ENCODE measurements at places on chromosomes 12 and 14.

- no peak for DNase-seq
Measured at GRCh38 chr14:94952097-94952496, 182.2 kb upstream of the GSC start.

GRCh38 chr12:51527966-51528365, 63.1 kb upstream of the SCN8A start:
- DNase-seq, result no peak

DNA sequence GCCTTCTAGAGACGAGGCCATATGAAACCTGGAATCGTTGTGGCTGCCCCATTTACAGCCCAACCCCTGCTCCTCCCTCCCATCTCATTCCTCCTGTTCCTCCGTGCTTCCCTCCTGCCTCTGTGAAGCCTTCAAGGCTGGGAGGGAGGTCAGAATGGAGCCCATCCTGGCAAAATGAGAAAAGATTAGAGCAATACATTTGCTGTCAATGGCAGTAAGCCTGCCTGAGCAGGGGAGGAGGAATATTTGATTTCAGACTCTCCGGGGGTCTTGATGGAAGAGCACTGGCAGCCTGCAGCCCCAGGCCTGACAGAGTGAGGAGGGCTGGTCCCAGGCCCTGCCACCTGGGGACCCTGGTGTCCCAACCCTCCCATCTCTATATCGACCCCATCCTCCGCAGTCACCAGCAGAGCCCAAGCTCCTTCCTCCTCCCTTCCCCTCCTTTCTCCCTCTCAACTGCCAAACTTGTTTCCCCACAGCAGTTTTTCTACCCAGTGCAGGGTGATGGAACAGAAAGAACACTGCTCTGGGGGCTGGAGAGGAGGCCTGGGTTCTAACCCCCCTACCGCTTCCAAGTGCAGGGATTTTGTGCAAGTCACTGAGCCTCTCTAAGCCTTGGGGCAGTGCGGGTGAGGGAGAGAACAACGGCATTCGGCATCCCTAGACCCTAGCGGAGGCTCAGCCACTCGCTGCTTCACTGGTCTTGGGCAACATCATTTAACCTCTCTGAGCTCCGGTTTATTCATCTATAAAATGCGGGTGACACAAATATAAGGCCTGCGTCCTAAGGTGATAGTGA, 16.0 kb upstream of the RACGAP1 start:
- DNase-seq, result no peak

- no peak for DNase-seq
Measured at GRCh38 chr12:27523305-27523641, 733 bp upstream of the PPFIBP1 start.

DNA sequence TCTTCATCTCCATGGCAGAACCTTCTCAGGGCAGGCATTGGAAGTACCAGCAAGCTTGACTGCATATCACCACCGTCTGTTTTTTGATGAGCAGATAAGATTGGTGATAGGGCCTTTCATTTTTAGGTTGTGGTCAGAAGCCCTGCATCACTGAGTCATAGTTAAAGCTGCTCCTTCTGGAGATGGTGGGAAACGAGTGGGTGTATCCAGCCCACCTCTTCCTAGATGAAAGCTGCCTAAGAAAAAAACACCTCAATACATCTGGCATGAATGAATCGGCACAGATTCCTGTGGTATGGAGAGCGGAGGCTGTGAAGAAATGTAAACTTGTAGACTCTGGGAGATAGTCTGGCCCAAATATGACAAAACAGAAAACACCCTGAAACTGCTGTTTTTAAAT, 248.7 kb upstream of the EGLN3 start:
- DNase-seq, result no peak

DNA sequence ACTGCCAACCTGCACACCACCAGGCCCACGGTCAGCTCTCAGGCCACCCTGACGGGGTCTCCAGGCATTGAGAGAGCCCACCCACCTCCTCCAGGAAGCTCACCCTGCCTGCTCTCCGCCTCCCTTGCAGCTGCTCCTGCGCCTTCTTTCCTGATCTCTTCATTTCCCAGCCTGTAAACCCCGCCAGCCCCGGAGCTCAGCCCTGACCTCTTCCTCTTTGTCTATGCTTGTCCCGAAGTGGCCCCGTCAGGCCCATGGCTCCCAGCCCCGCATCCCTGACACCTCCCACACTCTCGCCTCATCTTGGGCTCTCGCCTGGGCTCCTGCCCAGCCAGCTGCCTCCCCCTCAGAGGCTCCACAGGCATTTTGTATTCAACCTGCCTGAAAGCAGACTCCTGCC, 139.3 kb downstream of the CALM1 start:
- no peak for DNase-seq

DNA sequence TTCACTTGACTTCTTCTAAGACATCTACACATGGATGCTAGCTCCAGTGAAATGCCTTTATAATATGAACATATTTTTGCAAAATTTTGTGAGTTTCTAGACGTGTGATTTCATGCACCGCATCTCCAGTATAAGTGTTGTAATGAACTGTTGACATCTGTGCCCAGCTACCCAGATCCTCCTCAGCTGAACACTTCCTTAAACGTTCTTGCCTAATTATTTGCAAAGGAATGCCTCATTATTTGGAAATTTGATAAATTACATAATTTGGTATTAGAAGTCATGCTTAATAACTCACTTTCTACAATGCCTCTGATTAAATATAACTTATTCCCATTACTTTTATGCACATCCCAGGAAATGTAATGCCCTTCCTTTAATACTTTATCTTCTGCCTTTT, 14.0 kb downstream of the OR11G2 start:
- DNase-seq, result no peak

GRCh38 chr12:40946612-40947194, 241.4 kb upstream of the PDZRN4 start:
- DNase-seq, result peak; percentile 24

GRCh38 chr12:120378036-120378435, 9.1 kb upstream of the MSI1 start:
- no peak for DNase-seq

DNA sequence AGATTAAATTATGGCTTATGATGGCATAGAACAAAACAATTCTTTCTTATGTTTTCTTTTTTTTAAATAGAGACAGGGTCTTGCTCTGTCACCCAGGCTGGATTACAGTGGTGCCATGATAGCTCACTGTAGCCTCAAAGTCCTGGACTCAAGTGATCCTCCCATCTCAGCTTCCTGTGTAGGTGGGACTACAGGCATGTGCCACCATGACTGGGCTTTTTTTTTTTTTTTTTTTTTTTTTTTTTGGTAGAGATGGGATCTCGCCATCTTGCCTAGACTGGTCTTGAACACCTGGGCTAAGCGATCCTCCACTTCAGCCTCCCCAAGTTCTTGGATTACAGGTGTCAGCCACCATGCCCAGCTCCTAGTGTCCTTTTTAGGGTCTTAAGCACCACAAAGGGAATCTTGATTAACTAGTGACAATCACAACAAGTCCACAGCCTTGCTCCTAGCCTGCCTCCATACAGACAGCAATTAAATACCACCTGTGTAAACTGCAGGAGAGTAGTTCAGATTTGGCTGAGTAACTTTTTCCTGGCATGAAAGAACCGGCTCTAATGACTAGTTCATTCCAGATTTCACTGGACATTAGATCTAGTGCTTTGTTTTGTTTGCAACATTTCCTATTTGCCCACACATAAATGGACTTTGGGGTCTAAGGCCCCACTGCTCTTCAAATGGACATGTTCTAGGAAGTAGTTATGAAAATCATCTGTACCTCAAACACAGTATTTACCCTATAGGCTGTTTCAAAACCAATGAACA, 61.6 kb downstream of the SH2B3 start:
- no peak for DNase-seq

DNA sequence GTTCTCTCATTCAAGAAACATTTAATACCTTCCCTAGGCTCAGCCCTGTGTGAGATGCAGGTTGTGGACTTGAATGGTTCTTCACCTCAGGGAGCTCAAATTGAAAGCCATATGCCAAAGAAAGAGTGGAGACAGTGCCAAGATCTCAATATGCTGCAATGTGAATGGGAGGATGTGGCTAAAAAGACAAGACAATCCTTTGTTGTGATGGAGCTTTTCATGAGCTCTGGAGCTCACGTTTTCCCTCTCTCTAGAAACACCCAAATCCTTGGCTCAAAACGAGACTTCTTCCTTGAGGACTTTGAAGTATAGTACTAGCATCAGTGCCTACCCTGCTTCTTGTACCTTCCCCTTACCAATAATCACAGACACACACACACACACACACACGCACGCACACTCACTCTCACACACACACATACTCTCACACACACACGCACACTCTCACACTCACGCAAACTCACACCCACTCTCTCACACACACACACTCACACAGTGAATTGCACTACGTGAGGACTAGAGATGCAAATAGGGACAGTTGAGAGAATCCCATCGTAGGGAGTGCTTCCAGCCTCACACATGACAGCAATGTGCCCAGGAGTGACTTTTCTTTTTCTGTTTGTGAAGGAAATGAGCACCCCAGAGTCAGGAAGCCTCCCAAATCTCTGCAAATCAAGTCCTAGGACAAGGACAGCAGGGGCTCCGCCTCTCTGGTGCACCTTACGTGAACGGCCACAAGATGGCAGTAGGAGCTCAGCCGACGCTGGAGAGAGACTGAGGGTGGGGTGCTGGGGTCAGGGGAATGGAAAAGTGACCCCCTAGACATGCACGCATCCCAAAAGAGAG, 231.4 kb downstream of the PCNX1 start:
- peak; percentile 63 for DNase-seq

- DNase-seq, result no peak
Measured at GRCh38 chr14:94239406-94239805, 53.7 kb downstream of the SERPINA10 start.

- DNase-seq, result no peak
Measured at GRCh38 chr12:6771091-6771495, 1.2 kb upstream of the LAG3 start.

DNA sequence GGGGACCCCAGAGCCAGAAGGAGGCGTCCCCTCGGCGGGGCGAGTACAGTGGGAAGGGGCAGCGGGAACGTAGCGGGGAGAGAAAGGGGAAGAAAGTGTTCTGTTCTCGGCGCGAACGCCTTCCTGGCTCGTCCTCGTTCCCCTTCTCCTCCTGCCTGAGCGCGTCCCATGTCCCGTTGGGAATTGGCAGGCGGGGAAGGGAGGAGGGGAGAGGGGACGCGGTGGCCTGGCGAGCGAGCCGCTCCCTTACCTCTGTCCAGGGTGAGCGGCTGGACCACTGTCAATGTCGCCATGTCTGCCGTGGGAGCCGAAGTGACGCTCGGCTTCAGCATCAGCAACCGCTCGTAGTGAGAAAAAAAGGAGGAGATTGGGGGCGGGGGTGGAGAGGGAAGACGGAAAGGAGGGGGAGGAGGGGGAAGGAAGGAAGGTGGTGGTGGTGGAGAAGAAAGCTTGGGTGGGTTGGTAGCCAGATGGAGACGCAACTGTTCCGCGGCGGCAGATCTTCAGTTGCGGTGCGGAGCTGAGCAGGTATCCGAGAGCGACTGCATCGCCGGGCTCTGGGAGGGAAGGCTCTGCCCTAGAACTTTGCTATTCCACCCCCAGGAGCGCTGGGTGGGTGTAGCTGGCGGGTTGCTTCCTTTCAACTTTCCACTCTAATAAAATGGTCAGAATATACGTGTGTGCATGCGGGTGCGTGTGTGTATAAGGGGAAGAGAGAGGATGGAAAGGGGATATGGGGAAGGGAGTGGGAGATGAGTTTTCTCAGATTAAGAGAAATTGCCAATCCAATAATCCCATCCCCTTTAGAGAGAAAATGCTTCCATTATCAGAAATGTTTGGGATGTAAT, at the start of gene LIN7A:
Gene LIN7A (minus strand): TSS at position 544 of the 848 bp plus-strand sequence. CDS start 212 bp downstream, at position 332.
- DNase-seq, result no peak

DNA sequence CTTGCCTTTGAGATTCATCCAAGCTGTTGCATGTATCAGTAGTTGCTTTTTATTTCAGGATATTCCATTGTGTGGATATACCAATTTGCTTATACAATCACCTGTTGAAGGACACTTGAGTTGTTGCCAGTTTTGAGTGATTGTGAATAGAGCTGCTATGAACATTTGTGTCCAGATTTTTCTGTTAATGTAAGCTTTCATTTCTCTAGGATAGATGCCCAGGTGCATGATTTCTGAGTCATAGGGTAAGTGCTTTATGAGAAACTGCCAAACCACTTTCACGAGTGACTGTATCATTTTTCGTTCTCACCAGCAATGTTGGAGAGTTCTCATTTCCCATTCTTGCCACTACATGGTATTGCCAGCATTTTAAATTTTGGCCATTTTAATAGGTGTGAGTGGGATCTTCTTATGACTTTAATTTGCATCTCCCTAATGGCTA, 434.6 kb upstream of the RGS6 start:
- no peak for DNase-seq

GRCh38 chr12:131642101-131642540, 68.8 kb upstream of the SFSWAP start:
- DNase-seq, result peak; percentile 32

DNA sequence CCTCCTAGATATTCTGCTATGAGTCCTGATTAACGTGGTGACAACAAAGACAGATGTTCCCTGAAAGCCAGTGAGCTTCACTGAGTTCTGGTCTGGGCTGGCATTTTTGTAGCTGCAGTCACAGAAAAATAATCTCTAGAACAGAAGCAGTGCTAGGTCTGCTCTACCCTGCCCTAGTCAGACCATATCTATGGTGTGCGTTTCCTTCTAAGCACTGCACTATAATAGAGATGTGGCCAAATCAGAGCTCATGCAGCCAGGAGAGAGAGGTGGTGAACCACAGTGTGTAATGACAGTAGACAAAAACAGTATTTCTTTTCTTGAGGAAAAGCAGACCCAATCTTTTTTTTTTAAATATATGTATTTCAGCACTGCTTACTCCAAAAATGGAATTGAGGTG, 76.3 kb downstream of the CMAS start:
- no peak for DNase-seq

GRCh38 chr14:55921511-55921910, 196.7 kb upstream of the PELI2 start:
- DNase-seq, result no peak

- no peak for DNase-seq
Measured at GRCh38 chr12:126160912-126161311, 1095.7 kb downstream of the AACS start.

DNA sequence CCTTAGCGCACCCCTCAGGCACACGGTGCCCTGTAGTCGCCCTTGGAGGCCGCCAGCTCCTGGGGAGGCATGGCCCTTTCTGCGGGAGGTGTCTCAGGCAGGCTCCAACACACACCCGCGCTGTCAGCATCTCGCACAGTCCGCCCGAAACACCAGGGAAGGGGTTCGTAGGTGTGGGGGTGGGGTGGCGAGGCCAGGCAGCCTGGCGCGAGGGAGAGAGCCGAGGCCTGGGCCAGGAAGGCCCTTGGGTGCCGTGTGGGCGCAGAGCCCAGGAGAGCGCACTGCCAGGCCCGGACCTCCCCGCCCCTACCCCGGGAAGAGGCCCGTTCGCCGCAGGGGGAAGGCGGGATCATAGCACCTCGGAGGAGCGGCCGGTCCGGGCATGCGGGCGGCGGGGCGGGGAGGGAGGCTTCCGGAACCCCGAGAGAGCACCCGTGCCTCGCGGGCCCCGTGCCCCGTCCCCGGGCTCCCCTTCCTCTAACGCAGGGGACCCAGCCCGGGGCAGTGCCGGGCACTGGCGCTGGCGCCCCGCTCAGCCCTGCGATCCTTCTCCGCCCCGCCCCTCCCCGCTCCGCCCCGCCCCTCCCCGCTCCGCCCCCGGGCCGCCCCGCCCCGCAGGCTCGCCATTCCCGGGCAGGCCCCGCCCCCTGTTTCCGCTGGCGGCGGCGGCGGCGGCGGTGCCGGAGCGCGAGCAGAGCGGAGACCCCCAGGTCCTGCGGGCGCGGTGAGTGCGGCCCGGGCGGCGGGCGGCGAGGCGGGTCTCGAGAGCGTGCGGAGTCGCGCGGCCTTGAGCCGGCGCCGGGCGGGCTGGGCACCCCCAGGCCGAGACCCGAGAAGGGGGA, at the start of gene TSPAN9:
Gene TSPAN9 (plus strand): TSS at position 650 of the 842 bp plus-strand sequence. CDS start 123,815 bp downstream, outside the sequence.
- peak; percentile 86 for DNase-seq

Measured in RWPE1 (cell line).